ENCODE measurements at places on chromosomes 4 and X.

GRCh38 chrX:154030715-154031305 is 11.1 kb upstream of the IRAK1 start:
- no peak for DNase-seq

GRCh38 chrX:6363188-6363587 is 134.5 kb upstream of the NLGN4X start:
- no peak for DNase-seq

DNA sequence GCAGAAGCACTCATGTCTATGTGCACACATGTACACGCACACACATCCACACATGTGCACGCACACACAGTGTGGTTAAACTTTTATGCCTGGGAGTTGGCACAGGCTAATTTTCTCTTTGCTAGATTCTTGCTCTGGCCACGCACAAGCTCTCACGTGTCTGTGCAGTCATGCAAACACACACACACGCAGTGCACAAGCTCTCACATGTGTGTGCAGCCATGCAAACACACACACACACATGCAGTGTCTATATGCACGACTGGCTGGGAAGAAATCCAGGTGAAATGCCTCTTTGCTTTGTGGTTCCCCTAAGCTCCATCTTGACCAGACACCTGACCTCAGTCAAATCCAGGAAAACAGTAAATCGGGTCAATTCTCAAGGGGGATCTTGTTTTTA is 138.0 kb downstream of the SHOX start:
- no peak for DNase-seq

- no peak for DNase-seq
Measured at GRCh38 chr4:96390404-96390803, 550.5 kb downstream of the PDHA2 start.

- DNase-seq, result no peak
Measured at GRCh38 chr4:109969919-109970318, 57.2 kb downstream of the EGF start.
